Daoy (cell line): ENCODE measurements at places on chromosomes 1 and 21. TPM values are rescaled to one million over a fixed set of nuclear protein-coding genes. Genes with fewer than 3 reads are reported as not detected.

DNA sequence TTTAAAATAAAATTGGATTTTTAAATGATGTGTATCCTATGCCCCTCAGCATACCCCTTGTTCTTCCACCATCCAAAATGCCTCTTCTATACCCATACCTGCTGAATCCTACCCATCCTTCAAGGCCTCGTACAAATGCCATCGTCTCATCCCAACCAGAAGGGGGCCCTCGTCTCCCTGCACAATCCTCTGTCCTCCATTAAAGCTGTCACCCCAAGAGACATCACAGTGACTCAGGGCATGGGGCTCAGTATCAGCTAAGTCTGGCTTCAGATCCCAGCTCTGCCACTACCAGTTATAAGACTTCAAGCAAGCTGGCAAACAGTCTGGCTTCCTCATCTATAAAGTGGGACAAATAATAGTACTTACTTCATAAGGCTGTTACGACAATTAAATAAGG, 23.8 kb downstream of the IGFN1 start:
- peak; percentile 42 for DNase-seq

GRCh38 chr1:247638781-247639180, 33.4 kb downstream of the OR2G3 start:
- DNase-seq = no peak

GRCh38 chr1:24119859-24120756, 8.2 kb upstream of the MYOM3 start:
- no peak for DNase-seq

GRCh38 chr21:39386899-39387298, 38.0 kb upstream of the HMGN1 start:
- DNase-seq = no peak

DNA sequence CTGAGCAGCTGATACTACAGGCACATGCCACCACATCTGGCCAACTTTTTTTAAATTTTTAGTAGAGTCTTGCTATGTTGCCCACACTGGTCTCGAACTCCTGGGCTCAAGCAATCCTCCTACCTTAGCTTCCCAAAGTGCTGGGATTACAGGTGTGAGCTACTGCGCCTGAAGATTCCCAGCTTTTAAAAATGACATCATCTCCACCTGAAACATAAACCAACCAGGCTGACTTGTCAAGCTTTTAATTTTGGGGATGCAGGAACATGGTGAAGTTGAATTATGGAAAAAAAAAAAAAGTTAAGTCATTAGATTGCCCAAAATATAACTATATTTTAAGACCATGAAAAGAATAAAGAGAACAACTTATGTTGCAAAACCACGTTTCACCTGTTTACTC, 186.3 kb upstream of the DMRTA2 start:
- DNase-seq = no peak

- peak; percentile 49 for DNase-seq
Observed at GRCh38 chr1:181743878-181744312, 260.6 kb downstream of the CACNA1E start.

GRCh38 chr1:208510192-208510952, 266.2 kb upstream of the PLXNA2 start:
- peak; percentile 45 for DNase-seq

DNA sequence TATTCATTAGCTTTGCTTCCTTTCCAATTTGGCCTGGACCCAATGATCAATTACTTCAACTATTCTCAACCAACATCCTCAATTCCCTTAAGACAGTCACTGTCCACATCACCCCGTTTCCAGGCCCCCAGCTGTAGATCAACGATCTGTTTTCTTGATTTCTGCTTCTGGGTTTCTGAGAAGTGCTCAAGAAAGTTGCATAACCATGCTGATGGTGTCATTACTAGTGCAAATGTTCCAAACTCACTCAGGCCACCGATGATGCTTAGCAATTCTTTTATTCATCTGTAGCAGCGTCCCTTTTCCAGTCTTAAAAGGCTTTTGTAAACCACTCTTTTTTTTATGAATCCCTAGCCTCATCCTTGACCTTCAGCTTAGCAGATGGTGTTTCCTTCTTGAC, 155.8 kb upstream of the PTGFR start:
- no peak for DNase-seq

- no peak for DNase-seq
Observed at GRCh38 chr1:163864207-163864606, 542.5 kb downstream of the NUF2 start.

DNA sequence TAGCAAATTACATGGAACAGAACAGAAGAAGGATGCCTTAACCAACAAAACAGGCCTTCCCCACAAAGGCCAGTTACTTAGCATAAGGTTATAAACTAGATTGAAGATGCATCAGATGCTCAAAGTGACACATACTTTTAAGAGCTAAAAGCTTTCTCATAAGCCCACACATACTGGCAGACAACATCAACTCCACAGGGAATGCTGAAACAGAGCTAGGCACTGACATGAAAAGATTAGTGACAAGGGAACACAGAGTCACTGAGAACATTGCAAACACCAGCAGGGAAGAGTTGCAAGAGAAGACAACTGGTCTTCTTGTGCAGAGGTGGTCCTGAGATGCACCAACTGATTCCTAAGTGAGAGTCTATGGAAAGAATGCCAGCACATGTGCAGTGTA, 6.9 kb downstream of the TTC13 start:
- no peak for DNase-seq

- DNase-seq = no peak
Observed at GRCh38 chr21:18461743-18462142, 58.2 kb upstream of the TMPRSS15 start.

DNA sequence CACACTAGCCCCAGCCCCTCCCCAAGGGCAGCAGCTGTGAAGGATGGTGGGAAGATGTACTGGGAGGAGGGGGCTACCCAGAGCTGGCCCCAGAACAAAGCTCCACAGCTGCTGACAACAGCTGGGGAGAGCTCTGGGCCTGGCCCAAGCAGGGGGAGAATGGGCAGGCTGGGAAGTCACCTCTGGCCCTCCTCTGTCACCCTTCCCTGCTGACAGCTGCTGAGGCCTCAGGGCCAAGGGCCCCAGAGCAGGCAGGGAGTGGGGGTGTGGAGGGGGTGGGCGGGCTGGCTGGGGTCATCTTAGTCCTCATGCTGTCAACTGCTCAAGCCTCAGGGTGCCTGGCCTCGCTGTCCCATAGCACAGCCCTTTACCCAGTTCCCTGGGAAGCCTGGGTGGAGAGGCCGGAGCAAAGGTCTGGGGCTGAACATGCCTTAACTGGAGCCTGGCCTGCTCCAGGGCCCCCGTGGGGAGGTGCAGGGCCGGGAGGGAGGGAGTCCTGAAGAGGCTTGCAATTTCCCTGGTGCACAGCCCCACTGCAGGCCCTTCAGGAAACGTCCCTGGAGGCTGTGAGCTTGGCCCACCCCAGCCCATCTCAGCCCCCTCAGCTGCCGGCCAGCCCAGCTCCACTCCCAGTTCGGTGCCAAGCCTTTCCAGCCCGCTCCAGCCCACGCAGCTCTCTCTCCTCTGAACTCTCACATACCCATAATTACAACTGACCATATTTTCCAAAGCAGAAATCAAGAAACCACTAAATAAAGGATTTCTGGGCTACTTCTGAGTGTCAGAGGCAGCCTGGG, 25.7 kb downstream of the HSPG2 start:
- no peak for DNase-seq

The CORT gene
- 0.51 TPM in 1 of 2 replicates, not detected in the other for total RNA-seq

The AKNAD1 gene
- total RNA-seq = not detected in 2 replicates

The KIF17 gene
- 0.06 TPM in 1 of 2 replicates, not detected in the other for total RNA-seq

The GCSAML gene
- 2.7 and 3.8 TPM in 2 replicates for total RNA-seq

The PAQR6 gene
- total RNA-seq = 0.11 TPM in 1 of 2 replicates, not detected in the other
